T follicular helper cell (primary cell): ENCODE measurements at places on chromosomes 7 and 10.

GRCh38 chr7:108372618-108373017 lies 83.6 kb downstream of the NRCAM start:
- no peak for DNase-seq

DNA sequence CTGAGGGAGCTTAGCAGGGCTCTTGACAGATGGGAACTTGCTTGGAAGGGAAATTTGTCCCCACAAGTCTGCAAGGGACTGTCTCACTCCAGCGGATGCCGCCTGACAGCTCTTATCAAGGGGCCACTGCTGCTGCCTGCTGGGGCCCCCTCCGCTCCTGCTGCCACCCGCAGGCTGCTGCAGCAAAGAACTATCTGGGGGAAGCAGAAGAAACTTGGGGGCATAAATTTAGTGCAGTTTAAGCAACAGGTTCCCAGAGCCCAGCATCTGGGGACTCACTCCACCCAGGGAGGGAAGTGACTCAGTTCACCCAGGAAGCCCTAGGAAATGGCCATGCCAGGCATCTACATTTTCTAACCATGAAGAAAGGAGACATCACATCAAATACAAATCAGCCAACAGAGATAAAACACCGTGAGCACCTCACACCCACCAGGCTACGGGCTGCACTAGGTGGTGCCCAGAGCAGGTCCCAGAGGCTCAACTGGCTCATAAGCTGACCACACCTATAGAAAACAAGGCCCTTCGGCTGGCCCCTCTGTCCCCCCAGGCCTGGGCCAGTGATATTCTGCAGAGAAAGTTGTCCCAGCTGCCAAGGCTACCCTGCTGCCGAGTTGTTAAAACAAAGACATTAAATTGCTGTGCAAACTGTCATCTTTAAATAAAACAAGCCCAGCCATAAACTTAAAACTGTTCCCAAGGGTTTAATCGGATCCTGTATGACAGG lies 3.7 kb downstream of the RGS10 start:
- no peak for DNase-seq

- DNase-seq = peak; percentile 25
Measured at GRCh38 chr10:70115948-70116682, 16.5 kb downstream of the AIFM2 start.

DNA sequence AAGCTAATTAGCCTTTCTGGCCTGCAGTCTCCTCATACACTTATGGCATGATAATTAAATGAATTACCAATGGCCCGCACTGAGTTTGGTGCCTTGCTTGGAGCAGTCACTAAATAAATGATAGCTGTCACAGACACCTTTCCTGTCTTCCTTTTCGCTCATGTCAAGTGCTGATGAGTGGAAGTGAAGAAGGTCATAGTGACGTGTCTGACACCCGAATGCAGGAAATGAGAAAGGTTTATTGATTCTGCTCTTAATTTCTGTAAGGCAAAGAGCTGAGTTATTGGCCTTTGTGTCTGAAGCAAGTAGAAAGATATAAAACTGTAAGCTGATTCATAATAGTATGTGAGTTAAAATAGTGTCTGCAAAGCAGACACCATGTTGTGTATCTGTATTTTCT lies 13.2 kb upstream of the ESYT2 start:
- no peak for DNase-seq

DNA sequence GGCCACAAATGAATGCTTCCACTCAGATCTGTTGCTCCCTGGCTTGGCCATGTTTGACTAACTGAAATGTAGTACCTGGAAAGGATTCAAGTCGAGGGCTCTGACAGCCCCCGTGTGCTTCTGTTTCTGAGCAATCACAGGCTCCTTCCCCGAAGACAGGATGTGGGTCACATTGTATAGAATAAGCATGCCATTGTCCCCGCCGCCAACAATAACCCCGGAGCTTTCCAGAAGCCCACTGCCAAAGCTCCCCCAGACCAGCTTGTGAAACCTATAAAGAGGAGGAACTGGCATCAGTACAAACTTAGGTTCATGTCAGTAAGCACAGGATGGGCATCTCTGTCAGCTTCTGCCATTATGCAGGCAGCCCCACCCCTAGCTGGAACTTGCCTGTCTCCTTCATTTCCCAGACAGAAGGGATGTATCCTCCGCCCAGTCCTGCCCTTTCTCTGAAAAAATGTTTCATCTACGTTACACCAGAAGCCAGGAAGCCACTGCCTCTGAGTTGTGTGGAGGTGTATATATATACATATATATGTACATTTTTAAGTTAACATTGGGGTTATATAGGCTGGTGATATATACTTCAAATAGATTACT lies 10.3 kb downstream of the SEC31B start:
- no peak for DNase-seq

DNA sequence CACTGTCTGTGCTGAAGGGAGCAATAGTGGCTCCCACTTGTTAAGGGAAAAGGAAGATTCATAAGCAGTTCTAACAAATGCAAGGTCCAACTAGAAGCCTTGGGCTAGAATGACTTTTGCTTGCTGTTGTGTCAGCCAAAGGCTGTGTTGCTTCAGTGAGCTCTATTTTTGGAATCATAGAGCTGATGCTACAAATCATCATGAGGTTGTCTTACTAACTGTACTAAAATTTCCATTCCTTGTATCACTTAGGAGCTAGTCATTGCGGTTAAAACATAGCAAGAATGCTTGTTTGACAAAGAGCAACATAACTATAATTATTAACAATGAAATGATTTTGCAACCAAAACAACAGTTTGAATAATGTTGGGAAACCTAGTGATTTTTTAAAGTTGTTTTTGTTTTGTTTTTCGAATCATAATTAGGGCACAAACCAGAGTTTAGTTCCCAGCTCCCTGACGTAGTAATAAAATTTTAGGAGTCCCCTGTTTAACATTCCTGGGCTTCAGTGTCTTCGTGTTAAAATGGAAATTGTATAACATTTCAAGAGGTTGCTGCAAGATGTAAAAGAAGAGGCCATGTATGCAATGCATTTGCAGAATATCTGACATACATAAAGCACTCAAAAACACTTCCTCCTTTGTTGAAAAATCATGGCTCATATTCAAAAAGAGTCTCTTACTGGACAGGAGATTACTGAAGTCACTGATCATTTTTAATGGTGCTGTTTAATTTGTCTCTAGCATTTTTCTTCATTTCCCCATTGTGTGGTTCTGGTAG lies 183.4 kb downstream of the MACC1 start:
- no peak for DNase-seq

- DNase-seq = no peak
Measured at GRCh38 chr10:80133206-80133605, 676 bp downstream of the PLAC9 start.

GRCh38 chr7:141114029-141114664 lies 40.3 kb downstream of the TMEM178B start:
- no peak for DNase-seq

DNA sequence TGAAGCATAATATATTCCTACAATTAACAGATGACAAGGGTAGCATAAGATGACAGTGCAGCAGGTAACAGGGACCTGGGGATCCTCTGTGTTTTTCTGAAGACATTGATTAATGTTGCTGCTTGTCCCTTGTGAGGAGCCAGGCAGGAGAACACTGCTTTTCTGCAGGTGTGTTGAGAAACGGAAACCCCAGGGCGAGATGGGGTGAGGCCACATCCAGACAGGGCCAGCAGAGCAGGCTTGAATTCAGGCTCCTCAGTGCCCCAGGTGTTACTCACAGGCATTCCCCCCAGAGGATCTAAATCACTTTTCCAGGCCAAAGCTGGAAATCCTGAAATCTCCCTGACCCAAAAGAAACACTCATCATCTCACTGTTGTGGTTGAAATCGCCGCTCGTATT lies 105.3 kb downstream of the CCDC3 start:
- DNase-seq = no peak

DNA sequence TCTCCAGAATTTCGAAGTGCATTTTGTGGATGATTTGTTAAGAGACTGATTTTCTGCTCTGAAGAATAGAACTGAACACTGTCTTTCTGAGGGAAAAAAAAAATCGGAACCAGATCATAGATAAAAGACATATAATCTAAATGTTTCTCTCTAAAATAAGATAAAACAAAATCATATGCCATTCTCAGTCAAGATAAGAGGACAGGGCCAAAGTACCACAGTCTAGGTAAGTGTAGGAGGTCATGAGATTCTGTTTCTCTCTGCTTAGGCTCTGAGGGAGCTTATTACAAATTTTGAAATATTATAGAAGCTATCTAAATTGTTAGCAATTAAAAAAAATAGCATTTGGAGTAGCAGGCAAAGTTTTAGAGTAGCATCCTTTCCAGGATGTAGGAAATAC lies 702 bp upstream of the AOAH start:
- DNase-seq = no peak

DNA sequence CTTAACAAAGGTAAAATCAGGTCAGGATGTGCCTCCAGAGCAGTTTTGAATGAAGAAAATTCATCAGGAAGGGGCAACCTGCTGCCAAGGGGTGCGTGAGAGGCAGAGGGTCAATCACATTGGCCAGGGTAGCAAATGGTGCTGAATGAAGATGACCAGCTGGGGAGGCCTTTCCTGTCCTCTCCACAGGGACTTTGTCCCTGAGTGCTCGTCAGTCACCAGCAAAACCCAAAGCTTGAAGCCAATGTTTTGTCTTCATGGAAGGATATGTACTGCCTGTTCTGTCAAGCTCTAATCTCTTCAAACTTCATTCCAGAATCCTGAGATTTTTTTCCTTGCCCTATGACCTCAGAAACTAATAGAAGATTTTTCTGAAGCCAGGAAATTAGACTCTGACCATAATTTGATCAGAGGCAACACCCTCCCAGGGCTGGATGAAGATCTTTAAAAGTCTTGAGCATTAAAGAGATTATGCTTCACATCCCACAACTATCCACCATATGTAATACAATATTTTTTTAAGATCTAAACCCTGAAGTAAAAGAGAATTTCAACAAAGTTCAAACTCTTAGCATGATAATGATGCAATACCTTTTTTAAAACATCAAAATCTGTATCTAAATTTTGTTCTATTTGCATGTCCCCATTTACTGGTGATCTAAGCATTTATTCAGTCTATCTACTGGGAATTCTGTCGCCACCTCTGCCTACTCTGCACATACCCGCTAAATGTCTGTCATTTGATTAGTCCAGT lies 243.0 kb downstream of the SNX13 start:
- no peak for DNase-seq

DNA sequence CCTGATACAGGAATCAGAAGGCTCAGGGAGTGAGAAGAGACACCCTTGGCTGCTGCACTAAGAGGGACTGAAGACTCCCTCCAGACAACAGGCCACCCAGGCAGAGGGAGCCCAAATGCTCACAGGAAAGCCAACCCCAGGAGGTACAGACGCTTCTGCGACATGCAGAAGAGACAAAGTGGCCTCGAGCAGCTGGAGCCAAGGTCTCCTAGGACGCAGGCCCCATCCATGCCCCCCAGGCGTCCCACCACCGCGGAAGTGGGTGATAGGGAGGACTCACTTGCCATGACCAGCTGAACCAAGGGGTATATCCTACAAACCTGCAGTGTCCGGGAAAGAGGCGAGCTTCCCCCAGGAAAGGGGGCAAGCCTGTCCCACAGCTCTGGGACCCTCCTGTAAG lies 56.9 kb downstream of the CTBP2 start:
- no peak for DNase-seq

DNA sequence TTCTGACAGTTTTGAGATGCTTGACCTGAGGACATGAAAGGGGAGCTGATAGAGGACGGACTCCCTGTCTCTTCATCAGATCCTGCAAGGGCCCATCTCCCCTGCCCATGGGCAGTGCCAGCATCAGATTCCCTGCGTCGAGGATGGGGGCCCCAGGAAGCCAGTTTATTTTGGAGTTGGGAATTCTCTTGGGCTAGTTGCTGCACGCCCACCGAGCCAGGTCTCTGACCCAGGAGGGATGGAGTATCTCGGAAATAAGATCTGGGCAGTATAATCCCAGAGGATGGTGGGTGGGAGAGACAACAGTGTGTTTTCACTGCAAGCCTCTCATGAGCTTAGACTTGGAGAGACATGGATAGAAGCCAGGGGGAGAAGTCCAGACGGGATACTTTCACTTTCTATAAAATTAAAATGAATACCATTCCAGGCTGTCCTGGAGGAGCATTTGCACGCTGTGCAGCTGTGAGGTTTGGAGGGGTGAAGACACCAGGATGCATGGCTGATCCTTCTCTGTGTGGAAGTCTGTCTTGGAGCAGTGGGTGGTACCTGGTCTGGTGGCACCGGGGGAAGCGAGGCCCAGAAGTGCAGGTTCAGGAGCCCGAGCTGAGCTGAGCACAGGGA lies 25.8 kb downstream of the DOCK1 start:
- no peak for DNase-seq

DNA sequence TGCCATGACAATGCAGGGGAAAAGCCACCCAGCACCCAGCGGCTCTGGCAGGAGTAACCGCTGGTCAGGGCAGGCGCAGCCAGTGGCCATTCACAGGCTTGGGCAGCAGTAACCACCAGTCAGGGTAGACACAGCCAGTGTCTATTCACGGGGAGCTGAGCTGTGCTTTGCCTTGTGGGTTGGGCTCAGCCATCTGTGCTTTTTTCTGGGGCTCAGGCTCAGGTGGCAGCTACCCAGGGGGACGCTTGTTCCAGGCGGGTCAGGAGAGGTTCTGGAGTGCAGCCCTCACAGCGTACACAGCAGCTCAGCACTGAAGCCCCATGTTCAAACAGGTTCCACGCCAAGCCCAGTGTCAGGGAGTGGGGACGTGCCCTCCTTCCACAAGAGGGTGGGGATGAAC lies 28.5 kb downstream of the FOXL3 start:
- no peak for DNase-seq

GRCh38 chr10:53406532-53406931 lies 633.9 kb upstream of the MBL2 start:
- DNase-seq = no peak

DNA sequence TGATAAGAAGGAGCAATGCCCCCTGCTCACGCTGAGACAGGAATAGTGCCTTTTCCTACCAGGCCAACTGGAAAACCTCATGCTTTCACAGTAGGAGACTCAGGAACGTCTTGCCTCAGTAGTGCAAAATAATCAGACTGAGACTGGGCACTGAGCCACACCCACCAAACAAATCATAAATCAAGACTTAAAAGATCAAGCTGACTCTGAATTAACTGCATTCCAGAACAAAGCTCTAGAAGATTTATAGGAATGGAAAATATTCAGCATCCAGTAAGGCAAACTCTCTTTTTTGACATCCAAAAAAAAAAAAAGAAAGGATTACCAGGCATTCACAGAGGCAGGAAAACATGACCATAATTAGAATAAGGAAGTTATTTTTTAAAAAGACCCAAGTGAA lies 30.5 kb upstream of the SLC18A3 start:
- DNase-seq = no peak

- no peak for DNase-seq
Measured at GRCh38 chr7:7099584-7100014, 82.7 kb upstream of the C1GALT1 start.

GRCh38 chr7:71942115-71942514 lies 470.0 kb downstream of the CALN1 start:
- DNase-seq = no peak

GRCh38 chr7:90759710-90760109 lies 163.6 kb downstream of the CDK14 start:
- no peak for DNase-seq

- no peak for DNase-seq
Measured at GRCh38 chr10:102721954-102722353, 7.5 kb downstream of the SFXN2 start.

DNA sequence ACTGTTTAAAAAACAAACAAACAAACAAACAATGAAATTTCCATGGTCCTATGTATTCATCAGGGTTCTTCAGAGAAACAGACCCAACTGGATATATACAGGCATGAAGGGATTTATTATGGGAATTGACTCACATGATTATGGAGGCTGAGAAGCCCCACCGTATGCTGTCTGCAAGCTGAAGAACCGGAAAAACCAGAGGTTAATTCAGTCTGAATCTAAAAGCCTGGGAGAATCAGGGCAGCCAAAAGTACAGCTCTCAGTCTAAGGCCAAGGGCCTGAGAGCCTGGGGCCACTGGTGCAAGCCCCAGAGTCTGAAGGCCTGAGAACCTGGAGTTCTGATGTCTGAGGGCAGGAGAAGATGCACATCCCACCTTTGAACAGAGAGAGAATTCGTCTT lies 163.5 kb downstream of the MDFIC start:
- DNase-seq = no peak
